Retinal pigment epithelial cell (primary cell): ENCODE measurements at places on chromosomes 7 and 10.

DNA sequence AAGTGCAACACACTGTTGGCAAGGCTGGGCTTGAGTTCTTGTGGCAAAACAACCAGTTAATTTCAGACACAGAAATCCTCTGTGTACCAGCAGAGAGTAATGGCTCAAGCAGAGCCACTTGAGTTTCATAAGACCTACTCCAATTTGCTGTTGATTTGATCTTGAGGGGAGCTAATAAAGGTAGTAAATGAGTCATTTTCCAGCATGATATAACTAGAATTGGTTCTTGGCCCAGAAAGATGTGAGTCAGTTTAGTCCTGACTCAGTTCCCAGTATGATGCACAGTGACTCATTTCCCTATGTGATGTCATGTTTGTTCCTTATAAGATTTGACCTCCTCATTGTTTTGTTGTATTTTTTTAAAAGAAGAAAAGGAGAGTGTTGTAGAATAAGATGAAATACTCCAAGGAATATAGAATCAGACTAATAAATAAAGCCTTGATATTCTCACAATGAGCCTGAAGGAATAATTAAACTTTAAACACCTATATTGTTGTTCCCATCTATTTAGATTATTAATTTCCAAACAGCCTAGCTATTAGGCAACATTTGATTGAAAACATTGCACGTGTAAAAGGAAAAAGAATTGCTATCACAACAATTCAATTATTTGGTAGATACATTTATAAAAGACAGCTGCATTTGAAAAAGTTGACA is 186.2 kb downstream of the REEP3 start:
- peak; percentile 99 for DNase-seq

- DNase-seq, result no peak
Measured at GRCh38 chr10:75977139-75977538, 545.7 kb downstream of the LRMDA start.

DNA sequence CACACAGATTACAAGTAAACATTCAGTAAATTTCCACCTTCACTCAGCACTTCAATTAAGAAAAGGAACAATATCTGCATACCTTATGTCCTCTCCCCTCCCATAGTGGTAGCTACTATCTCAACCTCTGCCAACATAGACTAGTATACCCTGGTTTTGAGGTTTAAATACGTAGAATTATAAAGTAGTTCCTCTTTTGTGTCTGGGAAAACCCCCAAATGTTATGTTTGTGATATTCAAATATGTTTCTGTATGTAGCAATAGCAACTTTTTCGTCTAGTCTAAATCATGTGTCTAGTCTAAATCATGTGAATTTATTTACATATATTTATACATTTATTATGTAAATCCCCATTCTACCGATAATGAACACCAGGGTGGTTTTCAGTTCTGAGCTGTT is 13.2 kb upstream of the CAMK2B start:
- no peak for DNase-seq

DNA sequence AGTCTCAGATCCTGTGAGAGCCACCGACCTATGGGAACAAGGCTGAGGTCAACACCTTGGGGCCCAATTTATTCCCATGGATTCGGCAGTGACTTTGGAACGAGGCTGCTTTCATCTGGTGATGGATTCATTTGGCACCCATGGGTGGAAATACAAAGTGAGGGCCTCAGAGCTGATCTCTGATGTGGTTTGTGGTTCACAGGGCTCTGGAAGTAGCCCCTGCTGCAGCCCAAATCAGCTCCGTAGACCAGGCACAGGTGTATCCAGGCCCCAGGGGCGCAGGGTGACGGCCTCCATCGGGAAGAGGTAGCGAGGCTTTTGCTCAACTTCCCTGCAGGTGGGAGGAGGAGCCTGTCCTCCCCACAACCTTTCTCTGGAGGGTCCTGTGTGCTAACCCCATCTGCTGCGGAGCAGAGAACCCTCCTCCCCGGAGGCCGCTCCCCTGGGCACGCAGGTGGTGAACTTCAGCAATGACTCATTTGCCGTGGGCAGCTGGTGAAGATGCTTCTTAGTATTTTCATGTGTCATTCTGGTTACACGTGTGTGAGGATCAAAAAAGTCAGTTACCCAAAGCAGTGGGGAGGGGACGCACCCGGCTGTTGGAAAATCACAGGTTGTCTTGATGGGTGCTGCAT is 7.5 kb upstream of the JAKMIP3 start:
- no peak for DNase-seq

- DNase-seq, result no peak
Measured at GRCh38 chr10:86759073-86759672, 2.8 kb downstream of the BMPR1A start.

- no peak for DNase-seq
Measured at GRCh38 chr7:33880787-33881186, 24.6 kb upstream of the BMPER start.

GRCh38 chr7:124959676-124960075 is 30.1 kb upstream of the POT1 start:
- DNase-seq, result no peak
